Substantia nigra (tissue), 51 donors: ENCODE measurements at places on chromosomes 3 and 15.

- DNase-seq = no peak
Observed at GRCh38 chr3:185696039-185696438, 109.9 kb downstream of the SENP2 start.

DNA sequence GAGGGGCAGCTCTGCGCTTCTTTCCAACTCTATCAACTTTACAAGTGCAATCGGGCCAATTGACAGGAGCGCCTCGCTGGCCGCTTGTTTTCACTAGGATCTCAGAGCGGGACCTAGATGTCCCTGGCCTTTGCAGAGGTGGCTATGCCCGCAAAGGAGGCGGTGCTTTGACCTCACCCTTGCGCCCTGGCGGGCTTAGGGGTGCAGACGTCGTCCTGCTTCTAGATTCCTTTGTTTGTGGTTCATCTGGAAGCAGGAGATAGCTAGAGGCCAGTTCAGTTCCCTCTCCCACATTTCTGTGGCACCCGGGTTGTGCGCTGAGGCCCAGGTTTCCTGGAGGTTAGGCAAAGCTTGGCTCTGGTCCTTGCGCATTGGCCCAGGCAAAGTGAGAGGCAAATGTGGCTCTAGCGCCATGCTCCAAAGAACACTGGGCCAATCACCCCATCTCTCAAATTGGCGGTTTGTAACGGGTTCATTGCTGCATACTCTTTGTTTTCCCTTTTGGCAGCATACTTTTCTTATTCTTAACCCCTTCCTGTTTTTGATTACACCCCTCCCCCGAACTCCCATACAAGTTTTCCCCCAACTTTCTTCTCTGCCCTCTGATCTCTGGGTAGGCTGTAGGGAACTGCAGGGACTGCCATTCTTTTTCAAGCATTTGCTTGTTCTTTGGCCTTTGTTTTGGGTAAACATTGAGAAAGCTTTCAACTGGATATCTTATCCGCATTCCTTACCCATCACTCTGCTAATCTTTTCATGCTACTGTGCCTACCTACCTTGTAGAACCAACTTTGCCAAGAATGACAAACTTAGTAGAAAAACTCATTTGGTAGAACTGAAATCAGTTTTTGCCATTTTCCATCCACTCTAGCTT is 1.4 kb downstream of the PPM1L start:
- peak; percentile 11 for DNase-seq

DNA sequence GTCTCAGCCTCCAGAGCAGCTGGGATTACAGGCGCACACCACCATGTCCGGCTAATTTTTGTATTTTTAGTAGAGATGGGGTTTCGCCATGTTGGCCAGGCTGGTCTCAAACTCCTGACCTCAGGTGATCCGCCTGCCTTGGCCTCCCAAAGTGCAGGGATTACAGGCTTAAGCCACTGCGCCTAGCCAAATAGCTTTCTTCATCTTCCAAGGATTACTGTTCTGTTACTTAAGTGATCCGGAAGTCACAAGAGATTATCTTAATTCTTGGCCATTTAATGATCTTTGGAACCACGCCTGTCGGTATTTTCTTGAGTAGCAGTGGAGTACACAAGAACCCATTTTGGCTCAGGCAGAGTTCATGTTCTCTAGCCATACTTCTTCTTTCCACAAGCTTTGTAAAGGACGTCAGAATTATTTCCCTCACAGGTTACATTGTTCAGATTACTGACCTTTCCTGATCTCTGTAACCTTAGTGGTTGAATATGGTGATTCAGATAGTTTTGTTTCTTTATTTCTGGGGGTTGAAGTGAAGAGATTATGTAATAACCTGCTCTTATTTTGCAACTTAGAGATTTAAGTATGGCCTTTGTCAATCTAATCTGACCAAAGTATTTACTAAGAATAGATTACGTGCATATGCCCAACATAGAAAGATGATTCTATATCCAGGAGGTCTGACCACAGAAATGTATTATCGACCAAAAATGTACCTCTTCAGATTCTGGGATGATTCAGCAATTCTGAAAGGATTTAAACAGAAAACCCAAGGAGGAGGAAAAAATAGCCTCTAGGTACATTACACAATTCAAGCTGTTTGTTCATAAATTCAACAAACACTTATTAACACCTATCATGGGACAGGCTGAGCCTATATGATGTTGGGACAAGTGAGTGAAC is 132.2 kb downstream of the GREM1 start:
- DNase-seq = no peak

DNA sequence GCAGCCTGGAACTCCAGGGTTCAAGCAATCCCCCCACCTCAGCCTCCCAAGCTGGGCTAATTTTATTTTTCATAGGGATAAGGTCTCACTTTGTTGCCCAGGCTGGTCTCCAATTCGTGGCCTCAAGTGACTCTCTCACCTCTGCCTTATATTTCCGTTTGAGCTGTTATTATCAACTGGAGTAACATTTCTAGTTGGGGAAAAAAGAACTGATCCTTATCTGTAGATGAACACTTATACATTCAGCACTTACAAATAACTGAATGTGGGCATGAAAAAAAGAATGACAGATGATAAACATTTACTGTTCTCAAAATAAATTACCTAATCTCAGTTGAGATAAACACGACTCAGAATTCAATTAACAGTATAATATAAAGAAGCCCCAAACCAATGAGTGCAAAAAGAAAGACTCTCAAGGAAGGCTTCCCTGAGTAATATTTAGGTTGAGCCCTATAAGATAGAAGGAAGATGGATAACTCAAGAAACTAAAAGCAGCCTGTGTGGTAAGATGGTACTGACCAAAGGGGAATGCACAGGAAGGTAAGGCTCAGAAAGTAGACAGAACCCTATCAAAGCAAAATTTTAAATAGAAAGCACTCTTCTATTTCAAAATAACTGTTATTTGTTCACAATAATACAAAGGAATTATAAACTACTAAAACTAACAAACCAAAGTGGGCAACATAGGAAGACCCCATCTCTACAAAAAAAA is 11.8 kb downstream of the UBE3A start:
- DNase-seq = no peak

GRCh38 chr3:16788440-16789056 is 96.2 kb upstream of the PLCL2 start:
- no peak for DNase-seq

- DNase-seq = no peak
Observed at GRCh38 chr3:147256739-147257138, 149.6 kb downstream of the ZIC4 start.

- DNase-seq = no peak
Observed at GRCh38 chr15:39128746-39129145, 452.1 kb upstream of the THBS1 start.

DNA sequence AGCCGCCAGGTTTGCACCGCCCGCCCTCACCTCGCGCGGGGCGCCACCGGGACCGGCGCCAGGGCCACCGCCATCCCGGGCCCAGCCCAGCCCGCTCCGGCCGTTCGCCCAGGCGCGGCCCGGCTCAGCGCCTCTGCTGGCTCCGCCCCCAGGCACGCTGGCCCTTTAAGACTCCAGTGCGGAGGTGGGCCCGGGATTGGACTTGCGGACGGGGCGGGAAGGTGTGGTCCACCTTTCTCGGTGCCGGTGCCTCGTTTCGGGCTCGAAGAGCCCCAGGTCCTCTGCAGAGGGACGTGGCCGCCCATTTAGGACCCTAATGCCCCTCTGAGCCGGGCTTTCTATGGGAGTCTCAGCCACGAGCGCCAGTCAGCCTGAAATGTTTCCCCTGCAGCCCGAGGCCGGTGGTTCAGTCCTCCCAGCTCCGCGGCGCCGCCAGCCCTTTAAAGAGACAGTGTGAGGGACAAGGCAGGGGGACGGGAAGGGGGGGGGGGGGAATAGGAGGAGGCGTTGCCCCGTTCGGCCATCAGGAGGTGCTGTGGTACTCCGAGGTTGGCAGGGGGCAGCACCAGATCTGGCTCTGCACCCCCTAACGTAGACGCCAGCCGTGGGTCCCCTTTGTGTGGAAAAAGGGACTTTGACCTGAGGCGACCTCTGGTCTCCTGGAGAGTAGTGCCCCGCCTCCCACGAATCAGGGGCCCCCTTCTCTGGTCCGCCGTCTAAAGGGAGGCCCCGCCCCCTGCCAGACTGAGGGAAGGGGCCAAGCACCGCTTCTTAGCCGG is 1.0 kb downstream of the HYAL2 start:
- peak; percentile 85 for DNase-seq

DNA sequence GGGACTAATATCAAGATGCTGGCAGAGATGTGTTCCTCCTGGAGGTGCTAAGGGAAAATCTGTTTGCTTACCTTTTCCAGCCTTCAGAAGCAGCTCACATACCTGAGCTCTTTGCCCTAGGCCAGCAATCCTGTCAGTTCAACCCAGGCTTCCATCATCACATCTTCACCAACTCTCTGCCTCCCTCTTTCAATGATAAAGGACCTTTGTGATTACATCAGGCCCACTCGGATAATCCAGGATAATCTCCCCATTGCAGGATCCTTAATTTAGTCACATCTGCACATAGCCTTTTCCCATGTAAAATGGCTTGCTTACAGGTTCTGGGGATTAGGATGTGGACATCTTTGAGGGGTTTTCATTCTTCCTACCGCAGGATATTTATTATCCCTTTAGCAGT is 58.3 kb downstream of the NSUN3 start:
- no peak for DNase-seq

DNA sequence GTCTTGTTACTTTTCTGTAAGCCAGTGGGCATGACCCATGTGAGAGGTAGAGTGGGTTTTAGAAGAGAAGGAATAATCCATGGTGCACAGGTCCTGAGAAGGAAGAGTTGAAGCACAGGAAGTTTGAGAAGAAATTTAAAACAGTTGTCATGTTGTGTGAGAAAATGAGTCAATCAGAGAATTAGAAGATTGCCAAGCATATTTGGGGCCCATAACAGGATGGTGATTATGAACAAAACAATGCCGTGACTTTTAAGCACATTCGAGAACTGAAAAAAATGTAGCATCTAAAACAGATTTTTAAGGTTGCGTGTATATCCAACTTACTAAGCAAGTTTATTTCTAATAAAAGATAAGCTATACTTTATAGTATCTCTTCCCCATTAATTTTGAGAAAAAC is 198.7 kb downstream of the RORA start:
- DNase-seq = no peak

- no peak for DNase-seq
Observed at GRCh38 chr3:108181172-108181571, 41.1 kb downstream of the IFT57 start.

DNA sequence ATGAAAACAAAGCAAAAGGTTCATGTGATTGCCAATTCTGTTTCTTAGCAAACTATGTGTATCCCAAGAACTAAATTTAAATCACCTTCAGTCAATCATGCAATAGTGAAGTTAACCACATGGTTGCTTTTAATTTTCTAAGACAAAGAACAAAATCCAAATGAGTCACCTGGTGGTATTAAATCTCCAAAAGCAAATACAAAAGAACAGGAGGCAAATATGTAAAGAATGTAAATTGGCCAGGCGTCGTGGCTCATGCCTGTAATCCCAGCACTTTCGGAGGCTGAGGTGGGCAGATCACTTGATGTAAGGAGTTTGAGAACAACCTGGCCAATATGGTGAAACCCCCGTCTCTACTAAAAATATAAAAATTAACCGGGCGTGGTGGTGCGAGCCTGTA is 54.2 kb upstream of the PIK3R4 start:
- DNase-seq = no peak

GRCh38 chr3:117019082-117019713 is 309.6 kb downstream of the TUSC7 start:
- DNase-seq = peak; percentile 43

GRCh38 chr3:170233530-170233929 is 11.3 kb downstream of the PRKCI start:
- DNase-seq = no peak

- no peak for DNase-seq
Observed at GRCh38 chr3:70994644-70995043, 588.9 kb downstream of the FOXP1 start.

DNA sequence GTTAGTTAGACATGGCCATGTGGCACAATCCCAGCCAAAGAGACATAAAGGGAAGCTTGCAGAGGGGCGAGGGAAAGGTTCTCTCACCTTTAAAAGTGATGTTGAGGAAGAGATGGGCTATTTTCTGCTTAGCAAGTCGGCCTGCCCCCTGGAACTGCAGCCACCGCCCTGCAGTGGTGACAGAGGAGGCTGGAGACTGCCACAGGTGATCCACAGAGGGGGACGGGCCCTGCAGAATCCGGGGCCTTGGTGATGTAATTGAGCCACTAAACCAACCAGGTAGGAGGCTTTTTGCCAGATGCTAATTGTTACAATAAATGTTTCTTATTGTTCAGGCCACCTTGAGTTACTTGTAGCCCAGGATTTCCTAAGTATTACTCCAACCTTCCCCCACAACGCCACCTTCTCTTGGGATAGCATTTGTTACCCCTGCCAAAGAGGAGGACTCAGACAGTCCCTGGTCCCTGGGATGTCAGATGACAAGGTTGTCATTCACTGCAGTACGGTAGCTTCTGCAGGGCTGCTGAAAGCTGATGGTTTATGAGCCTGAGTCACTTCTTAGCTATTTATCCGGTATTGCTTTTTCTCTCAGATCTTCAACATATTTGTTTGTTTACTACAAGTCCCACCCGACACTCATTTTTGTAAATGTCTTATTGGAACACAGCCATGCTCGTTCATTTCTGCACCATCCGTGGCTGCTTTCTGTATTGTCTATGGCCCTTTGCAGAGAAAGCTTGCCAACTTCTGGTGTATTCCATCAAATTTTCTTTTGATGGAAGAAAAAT is 63.3 kb upstream of the SEC61A1 start:
- no peak for DNase-seq

DNA sequence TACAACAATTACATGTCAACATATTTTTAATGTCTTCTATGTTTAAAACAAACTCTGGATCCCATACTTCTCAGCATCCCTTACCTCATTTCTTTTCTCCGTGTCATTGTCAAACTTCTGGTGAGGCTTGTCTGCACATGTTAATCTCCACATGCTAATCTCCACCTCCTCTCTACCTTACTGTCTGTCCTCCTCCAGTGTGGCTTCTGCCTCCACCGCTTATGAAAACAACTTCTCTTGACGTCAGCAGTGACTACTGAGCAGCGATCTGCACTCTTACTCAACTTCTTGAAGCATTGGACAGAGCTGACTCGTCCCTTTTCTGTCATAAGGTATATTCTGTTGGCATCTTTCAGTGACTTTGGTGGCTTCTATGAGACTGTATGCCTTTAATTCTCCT is 338.2 kb upstream of the THRB start:
- no peak for DNase-seq

GRCh38 chr3:57872606-57873005 is 116.5 kb downstream of the SLMAP start:
- no peak for DNase-seq

- DNase-seq = no peak
Observed at GRCh38 chr15:50144341-50145120, 25.5 kb upstream of the ATP8B4 start.
